Mammary microvascular endothelial cell (primary cell): ENCODE measurements at places on chromosomes 3 and 15. TPM values are rescaled to one million over a fixed set of nuclear protein-coding genes. Genes with fewer than 3 reads are reported as not detected.

Gene COL8A1
- 80.7 and 81.4 TPM in 2 replicates for total RNA-seq

Gene FES
- 108 and 121 TPM in 2 replicates for total RNA-seq

Gene GRAMD1C
- total RNA-seq, result 18.3 and 20.1 TPM in 2 replicates

Gene TMEM108
- 0.67 and 1.4 TPM in 2 replicates for total RNA-seq

Gene TP63
- total RNA-seq, result not detected in 2 replicates

Gene TMEM62
- total RNA-seq, result 18.9 and 20.4 TPM in 2 replicates

Gene TMOD2
- 8.0 and 8.3 TPM in 2 replicates for total RNA-seq

Gene HYAL1
- 5.1 and 9.8 TPM in 2 replicates for total RNA-seq

Gene ZNF609
- total RNA-seq, result 15.7 and 17.0 TPM in 2 replicates

Gene GOLGA8O
- not detected in 2 replicates for total RNA-seq

Gene PROS1
- 7.2 and 11.1 TPM in 2 replicates for total RNA-seq

Gene A4GNT
- not detected in 2 replicates for total RNA-seq

Gene TNFAIP8L3
- 44.4 and 48.0 TPM in 2 replicates for total RNA-seq
